ENCODE measurements at places on chromosomes 12 and 14.
A peak's percentile ranks its signal among the peaks of the same experiment; 100 is the strongest.

- no peak for DNase-seq
Observed at GRCh38 chr12:64943686-64944085, 119.2 kb downstream of the TBC1D30 start.

DNA sequence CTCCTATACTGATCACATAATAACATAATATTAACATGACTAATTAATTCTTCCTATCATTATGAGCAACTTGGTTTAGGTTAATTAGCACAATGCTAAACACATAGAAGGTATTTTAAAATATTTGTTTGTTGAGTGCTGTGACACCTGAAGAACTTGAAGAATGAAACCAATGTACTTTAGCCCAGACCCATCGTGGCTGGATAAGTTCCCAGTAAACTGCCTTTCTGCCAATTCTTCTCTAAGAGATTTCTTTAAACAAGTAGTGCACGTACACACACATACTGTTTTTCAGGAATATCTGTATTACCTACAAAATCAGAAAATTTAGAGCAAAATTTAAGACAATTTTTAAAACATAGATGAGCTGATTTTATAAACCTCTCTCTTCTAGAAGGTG, 207.4 kb upstream of the SSTR1 start:
- DNase-seq, result no peak

GRCh38 chr12:1972260-1972659, 32.0 kb downstream of the DCP1B start:
- no peak for DNase-seq

DNA sequence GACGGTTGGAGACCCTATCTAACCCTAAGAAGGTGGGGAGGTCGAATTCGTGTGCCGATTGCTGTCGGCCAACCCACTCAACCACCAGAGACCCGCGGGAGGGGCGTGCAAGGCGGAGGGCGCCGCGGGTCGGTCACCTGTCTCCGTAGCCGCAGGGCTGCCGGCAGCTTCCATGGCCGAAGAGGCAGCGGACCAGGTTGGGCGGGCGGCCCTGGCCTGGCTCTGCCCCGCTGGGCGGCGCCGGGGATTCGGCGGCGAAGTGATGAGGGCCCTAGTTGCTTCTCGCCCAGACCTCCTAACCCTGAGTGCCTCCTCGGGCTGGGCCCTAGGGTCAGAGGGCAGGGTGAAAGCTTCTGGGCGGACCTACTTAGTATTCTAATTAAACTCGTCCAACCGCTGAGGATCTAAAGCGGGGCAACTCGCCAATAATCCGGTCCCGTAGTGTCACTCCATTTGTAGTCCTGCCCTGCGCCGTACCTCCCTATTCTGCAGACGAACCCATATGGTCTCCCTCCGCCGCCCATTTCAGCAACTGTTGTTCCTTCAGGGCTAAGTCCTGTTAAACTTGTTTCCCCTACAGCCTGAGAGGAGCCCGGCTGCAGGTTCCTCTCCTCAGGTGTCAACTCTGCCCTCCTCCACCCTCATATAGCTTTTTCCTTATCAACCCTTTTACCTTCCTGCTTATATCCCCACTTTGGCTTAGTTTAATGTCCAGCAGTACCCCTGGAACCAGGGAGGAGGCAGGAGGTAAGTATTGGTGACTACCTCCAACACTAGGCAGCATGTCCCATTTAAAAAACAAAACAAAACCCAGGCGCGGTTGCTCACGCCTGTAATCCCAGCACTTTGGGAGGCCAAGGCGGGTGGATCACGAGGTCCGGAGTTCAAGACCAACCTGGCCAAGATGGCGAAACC, at the start of gene PYM1:
PYM1 (minus strand) TSS at position 307 of the 915 bp plus-strand sequence; CDS start at position 174, 133 bp downstream.
- peak; percentile 89 for DNase-seq

DNA sequence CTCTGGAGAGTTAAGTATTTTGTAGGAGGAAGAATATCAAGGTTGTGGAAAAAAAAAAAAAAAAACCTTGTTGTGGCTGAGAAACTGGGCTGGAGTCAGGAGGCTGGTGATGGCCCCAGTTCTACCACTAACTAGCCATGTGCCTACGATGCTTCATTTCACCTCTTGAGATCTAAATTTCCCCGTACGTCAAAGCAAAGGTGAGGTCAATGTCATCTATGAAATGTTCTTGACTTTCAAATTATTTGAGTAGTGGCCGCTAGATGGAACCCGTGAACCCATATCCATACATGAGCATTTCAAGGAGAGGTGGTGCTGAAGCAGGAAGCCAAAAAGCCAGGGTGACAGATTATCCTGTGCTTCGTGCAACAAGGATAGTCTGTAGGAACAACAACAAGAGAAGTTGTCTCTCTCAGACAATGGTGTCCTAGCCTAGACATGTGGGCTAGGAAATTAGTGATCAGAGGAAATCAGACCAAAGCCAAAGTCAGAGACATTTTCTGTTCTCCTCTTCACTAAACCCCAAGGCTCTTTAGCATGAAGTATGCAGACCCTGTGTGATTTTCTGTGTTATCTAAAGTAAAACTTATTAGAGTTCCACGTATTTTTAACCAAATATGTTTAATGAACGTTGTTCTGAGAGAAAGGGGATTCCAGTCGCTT, 95.5 kb upstream of the ETV6 start:
- DNase-seq, result peak; percentile 72

GRCh38 chr14:22980672-22981089, 1.7 kb downstream of the AJUBA start:
- no peak for DNase-seq

DNA sequence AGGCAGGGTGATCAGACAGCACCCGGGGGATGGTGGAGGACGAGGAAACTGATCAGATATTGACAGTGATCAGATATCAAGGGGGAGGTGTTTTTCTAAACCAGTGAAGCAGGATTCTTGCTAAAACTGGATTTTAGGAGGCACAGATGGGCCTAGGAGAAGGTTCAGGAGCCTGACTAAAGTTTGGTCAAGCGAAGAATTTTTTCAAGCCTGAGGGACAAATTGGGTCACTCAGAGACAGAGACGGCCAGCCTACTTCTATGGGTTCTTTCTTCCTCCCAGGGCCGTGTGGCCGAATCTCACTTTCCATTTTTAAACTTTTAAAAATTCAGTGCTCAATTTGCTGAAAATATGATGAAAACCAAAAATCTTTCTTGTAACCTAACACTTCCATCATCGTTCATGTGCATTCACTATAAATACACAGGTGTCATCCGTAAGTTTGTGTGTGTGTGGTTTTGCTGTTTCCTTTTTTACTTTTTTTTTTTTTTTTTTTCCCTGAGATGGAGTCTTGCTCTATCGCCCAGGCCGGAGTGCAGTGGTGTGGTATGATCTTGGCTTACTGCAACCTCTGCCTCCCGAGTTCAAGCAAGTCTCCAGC, 68.5 kb downstream of the RIN3 start:
- DNase-seq, result no peak

GRCh38 chr12:94122591-94122990, 25.8 kb upstream of the PLXNC1 start:
- DNase-seq, result no peak

GRCh38 chr12:64813723-64814122, 10.7 kb upstream of the TBC1D30 start:
- no peak for DNase-seq

GRCh38 chr14:82855912-82856391, 1322.3 kb upstream of the SEL1L start:
- DNase-seq, result peak; percentile 46

DNA sequence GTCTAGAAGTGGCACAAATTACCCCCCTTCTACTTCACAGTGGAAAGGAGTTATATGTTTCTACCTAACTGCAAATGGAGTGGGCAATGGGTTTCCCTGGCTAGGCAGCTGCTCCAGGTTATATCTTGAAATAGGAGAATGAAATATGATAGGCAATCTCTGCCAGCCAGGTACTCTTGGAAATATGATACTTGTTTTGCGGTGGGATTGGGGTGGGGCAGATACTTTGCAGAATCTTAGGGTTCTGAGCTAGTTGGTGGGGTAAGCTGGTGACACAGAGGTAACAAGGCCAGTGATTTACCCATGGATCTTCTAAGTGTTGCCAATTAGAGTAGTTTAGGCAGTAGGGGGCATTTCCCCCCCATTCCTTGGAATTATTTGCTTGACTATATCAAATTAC, 140.1 kb downstream of the ATP23 start:
- DNase-seq, result no peak

GRCh38 chr12:131883521-131883900, 10.9 kb upstream of the ULK1 start:
- DNase-seq, result no peak

GRCh38 chr12:47391566-47391965, 311.8 kb upstream of the AMIGO2 start:
- DNase-seq, result no peak

DNA sequence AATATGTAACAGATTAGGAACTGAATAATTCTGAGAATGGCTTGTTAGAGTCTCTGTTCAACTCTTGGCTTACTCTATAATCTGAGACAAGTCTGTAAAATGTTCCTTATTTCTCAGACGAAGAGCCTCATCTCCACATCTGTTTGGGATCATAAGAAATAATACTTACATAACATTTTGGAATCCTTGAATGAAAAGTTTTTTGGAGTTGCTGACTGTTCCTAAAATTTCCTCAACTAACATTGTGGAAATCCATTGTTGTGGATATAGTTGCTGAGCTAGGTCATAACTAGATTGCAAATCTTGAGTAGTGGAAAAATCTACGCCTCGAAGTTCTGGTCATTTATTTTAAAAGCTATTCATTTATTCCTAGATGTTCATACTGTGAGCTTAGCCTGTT, 402.9 kb downstream of the ZFP36L1 start:
- no peak for DNase-seq

- DNase-seq, result no peak
Observed at GRCh38 chr12:105574056-105574715, 243.7 kb downstream of the C12orf75 start.

DNA sequence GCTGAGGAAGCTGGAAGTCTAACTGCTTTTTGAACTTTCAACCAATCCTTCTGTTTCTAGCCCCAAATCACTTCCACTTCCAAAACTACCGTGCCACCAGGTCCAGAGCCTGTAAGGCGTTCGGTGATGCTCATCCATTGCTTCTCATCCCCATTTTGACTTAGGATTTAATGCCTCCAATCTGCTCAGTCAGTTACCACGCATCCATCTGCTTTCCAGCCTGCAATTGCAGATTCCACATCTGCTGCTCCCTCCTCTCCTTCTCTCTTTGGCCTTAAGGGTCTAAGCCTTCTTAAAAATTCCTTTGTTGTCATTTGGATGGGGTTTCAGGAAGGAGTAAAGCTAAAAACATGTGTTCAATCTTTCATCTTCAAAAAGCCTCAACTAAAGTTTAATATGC, 74.7 kb downstream of the TUNAR start:
- no peak for DNase-seq

GRCh38 chr12:124939079-124939420, 24.6 kb upstream of the UBC start:
- DNase-seq, result no peak

GRCh38 chr14:21087294-21088091, 11.0 kb downstream of the ZNF219 start:
- DNase-seq, result no peak

- DNase-seq, result no peak
Observed at GRCh38 chr12:109139791-109140190, 23.4 kb downstream of the ACACB start.

DNA sequence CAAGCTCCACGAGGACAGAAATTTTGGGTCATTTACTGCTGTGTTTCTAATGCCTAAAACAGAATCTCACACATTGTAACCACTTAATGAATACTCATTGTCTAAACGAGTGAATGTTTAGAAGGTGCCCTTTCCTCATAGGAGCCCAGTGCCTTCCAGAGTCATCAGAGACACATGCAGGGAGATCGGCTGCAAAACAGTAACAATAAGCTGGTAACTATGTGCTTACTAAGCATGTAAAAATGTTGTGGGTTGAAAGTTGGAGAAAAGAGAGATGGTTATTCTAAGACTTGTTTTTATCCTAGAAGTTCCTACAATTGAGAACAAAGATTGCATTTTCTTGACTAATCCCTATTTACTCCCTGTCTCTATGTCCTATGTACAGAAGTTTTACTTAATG, 7.4 kb downstream of the TESPA1 start:
- no peak for DNase-seq

DNA sequence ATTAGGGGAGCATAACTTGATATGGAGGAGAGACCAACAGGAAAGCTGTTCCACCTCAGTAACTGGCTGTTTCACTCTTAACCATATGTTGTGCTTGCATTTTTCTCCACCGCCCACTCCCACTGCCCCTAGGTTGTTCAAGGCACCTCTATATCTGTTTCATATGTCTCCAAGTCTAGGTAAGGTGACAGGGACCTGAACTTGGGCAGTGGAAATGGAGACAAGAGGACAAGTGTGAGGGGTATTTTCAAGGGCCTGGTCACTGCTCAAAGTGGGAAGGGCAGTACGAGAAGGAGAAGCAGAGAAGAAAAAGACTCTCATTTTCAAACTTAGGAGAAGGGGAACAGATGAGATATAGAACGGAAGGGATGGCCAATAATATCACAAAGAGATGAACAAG, 3.1 kb downstream of the SLC38A1 start:
- no peak for DNase-seq

DNA sequence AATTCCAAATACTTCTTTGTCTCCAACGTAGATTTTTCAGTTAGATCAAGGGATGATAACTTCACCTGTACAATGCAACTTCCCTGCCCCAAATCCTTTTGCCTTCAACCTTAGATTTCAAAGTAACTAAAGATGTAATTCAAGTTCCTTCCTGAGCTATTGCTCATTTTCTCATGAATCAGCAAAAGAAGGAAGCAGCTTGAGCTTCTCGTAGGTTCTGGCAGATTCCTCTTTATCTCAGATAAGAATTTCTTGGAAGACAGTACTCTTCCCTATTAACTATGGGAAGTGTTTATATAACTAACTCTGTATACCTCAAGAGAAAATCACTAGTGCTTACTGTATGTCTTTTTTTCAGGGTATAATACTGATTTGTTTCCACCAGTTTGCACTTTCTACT, 203.8 kb downstream of the RASSF9 start:
- DNase-seq, result peak; percentile 69
